ENCODE measurements at places on chromosomes 12 and 14.

GRCh38 chr14:69619012-69619411 lies 7.6 kb downstream of the SUSD6 start:
- no peak for DNase-seq

- no peak for DNase-seq
Observed at GRCh38 chr14:85239791-85240190, 290.2 kb upstream of the FLRT2 start.

- DNase-seq: peak; percentile 97
Observed at GRCh38 chr12:51368640-51369517, 22.3 kb downstream of the GALNT6 start.

DNA sequence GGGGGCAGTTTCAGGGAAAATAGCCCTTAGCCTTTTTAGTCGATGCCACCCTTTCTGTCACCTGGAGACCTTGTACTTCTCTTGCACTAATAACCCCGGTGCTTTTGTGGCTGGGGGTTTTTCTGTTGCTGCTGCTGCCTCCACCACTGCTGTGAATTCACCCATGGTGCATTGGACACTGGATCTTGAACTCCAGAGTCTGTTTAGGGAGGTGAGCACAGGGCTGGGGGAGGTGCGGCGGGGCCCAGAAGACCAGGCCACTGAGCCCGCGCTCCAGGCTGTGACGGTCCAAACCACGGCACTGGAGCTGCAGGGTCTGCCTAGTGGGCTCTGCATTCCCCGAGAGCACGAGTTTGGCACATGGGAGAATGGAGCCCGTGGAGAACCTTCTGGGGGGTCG lies 100.6 kb downstream of the NINJ2 start:
- DNase-seq: no peak

DNA sequence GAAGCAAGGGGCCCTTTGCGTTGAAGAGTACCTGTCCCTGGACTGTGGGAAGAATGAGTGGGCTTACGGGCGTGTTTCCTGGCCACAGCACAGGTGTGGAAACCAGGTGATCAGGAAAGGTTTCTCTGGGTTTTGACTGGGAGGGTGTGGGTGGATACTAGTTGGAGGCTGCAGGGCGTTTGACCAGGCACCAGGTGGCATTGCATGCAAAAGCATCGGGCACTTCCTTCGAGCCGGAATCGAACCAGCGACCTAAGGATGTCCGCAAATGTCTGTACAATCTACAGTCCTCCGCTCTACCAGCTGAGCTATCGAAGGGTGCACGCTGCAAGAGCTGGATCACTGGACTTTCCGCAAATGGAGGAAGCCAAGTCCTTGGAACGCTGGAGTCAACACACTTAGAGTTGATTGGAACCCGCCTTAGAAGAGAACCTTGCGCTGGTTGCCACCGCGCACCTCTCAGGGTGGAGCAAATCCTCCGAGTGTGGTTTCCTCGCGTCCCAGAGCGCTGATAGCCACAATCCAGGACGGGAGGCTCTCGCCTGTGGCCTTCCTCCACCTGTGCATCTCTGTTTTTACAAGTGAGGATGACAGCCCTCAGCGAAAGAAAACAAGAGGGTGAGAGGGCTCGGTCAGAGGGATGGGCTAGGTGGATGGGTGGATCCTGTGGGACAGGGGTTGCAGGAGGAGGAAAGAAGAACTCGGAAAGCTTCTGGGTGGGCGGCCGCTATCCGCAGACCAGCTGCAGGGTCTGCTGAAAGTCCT lies 21.2 kb upstream of the RNASE4 start:
- peak; percentile 80 for DNase-seq

DNA sequence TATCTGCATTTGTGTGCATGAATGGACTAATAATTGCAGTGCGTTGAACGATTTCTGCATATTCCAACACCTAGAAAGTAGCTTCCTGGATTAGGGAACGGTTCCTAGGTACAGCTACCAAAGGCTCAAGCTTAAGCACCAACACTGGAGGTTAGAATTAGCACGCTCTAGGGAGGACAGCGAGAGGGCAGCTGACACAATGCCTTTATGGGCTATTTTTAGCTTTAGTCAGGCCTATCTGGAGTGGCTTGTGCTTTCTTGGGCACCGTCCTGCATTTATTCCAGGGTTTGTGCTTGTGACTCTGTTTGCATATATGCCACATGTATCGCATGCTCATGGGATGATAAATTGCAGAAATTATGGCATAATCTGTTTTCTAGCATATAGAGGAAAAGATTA lies 13.7 kb downstream of the ETV6 start:
- no peak for DNase-seq

GRCh38 chr12:66516133-66516532 lies 162.7 kb downstream of the GRIP1 start:
- DNase-seq: no peak

GRCh38 chr14:102922490-102923200 lies at the start of gene AMN:
AMN (plus strand) TSS chr14:102922663; CDS start chr14:102922689, 26 bp downstream.
- DNase-seq: no peak

DNA sequence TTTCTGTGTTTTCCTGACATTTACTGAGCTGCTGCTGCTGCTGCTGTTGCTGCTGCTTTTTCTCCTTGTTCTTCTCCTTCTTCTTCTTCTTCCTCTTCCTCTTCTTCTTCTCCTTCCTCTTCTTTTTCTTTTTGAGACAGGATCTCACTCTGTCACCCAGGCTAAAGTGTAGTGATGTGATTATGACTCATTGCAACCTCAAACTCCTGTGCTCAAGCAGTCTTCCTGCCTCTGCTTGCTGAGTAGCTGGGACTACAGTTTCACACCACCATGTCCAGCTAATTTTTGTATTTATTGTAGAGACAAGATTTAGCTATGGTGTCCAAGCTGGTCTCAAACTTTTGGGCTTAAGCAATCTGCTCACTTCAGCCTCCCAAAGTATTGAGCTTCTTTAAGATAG lies 95.8 kb downstream of the TMTC3 start:
- no peak for DNase-seq

- DNase-seq: no peak
Observed at GRCh38 chr12:83042441-83043200, 355.9 kb downstream of the TMTC2 start.

- DNase-seq: no peak
Observed at GRCh38 chr12:47602325-47602724, 103.5 kb downstream of the RPAP3 start.

DNA sequence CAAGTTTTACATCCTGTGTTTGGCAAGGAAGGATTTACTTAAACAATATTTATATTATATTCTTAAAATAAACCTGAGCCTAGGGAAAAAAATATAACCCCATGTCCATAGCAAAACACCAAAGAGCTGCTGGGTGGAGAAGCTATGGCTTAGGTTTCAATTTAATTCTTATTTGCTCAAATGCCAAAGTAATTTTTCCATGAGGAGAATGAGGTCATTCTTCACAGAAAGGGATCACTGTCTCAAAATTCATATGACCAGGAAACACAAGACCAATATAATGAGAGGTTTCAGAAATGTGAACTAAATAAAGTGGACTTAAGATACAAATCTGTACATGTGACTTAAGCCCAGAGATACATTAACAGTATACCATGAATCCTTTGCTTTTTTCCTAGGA lies 195.0 kb downstream of the PHLDA1 start:
- DNase-seq: no peak

- DNase-seq: peak; percentile 10
Observed at GRCh38 chr12:91109148-91109564, 2.1 kb downstream of the LUM start.

- no peak for DNase-seq
Observed at GRCh38 chr12:101042211-101042610, 167.8 kb downstream of the SLC5A8 start.

- DNase-seq: no peak
Observed at GRCh38 chr14:58130116-58130782, 21.8 kb downstream of the ARMH4 start.

DNA sequence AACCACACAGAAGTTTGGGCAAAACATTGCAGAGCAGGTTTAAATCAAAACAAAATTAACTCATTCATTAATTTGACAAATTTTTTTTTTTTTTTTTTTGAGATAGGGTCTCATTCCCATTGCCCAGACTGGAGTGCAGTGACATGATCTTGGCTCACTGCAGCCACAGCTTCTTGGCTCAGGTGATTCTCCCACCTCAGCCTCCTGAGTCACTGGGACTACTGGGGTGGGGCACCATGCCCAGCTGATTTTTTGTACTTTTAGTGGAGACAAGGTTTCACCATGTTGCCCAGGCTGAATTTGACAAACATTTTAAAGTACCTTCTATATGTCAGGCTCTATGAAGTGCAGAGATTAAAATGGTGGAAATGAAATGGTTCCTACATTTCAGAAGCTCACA lies 257.1 kb upstream of the NPAS3 start:
- DNase-seq: no peak

DNA sequence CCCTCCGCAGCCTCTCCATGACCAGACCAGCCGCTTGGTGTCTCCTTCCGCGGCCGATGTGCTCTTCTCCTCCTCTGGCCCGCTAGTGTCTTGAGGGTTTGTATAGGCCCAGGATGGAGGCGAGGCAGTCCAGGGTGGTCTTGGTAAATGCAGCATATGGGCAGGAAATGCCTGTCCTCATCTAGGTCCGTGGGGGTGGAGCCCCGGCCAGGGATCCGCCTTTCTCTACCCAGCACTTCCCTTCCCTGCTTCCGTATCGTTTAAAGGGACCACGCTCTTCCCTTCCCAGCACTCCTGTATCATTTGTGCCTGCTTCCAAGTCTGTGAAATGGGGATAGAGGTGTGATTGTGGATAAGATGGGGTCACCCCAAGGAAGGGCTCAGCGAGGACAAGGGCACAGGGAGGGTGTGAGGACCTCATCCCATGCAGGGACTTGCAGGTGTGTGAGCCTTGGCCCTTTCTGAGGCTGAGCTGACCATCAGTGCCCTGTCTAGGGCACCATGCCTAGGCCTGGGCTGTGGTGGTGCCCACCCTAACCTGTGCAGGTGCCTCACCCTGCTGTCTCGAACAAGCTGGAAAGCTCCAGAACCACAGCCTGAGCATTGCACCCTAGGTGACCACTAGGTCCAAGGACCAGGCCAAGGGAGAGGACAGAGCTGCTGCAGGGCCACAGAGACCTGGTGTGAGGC lies 326.8 kb upstream of the RTL1 start:
- no peak for DNase-seq

GRCh38 chr14:62501021-62501750 lies 544.1 kb downstream of the KCNH5 start:
- no peak for DNase-seq

DNA sequence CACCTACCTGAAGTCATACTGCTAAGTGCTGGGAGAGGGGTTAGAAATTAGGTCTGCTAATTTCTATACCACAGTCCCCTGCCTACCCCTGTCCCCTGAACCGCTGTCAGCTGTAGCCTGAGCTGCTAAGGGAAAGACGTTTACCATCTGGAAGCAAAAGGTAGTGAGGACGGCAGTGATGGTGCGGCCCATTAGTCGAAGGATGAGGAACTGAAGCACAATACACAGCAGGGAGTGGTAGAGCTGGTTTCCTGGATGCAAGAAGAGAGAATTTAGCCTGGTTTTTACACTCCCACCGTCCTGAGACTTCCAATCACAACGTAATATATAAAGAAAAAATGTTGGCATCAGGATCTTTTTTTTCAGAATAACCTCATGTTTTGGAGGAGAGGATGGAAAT lies 11.8 kb downstream of the EMG1 start:
- no peak for DNase-seq

GRCh38 chr14:21267886-21268616 lies 1.2 kb downstream of the HNRNPC start:
- DNase-seq: no peak

DNA sequence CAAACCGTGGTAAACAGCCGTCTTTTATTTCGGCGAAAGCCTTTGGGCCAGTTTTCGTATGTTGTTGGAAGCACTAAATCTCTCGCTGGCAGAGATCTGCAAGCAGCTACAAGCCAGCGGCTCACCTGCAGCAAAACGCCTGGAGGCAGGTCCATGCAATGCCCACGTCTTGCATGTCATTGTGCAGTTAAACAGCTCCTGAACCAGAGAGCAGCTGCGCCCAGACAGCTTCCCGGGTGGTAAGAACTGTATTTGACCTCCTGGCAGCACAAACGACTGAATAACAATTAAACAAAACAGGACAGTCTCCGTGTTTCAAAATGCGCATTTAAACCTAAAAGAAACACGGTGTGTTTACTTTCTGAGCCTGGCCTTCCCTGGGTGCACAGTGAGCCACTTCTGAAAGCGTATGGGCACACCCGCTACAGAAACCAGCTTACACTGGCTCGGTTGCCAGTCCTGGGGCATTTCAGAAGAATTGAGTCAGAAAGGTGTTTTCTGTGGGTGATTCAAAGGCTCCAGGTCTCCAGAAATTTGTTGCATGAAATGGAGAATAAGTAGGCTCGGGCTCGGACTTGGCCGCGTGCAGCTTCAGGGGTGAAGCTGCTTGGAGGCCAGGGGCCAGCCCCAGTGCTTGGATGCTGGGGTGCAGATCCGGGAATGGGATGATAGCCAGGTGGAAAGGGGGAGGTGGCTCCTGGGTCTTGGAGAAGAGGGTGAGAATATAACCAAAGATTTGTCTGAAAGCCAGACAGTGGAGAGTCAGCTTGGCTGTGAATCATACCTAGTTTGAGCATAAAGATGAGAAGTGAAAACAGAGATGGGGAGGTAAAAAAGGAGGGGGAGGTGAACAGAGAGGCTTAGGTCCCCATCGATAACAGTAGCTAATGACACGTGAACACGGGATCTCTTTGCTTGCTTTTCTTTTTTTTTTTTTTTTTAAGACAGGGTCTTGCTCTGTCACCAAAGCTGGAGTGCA lies 24.9 kb upstream of the FZD10 start:
- no peak for DNase-seq

DNA sequence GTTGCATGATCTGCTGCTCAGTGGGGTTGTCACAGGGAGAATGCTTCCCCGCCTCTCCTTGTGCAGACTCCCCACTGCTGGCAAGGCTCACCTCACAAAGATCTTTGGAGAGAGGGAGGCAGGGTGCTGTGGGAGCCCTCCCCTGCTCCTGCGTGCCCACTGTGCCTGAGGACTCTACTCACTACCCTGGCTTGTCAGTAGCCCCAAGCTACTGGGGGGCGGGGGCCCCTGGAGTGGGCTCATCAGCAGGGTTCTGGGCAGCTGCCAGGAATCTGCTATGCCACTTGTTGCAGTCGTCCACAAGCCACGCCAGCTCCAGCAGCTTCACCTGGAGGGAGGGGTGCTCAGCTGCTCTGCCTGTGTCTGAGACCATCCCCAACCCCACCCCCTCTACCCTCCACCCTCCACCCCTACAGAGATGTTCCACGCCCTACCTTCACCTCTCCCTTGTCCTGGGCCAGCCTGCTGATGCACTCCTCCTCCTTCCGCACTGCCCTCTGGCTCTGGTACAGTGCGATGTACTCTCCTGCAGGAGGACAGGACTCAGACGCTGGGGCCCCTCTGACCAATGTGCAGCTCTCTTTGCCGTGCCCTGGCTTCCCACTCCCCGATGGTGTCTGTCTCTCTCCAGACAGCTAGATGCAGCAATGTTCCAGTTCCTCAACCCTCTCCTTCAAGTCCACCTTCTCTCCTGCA lies 14.2 kb upstream of the BLTP3B start:
- no peak for DNase-seq

DNA sequence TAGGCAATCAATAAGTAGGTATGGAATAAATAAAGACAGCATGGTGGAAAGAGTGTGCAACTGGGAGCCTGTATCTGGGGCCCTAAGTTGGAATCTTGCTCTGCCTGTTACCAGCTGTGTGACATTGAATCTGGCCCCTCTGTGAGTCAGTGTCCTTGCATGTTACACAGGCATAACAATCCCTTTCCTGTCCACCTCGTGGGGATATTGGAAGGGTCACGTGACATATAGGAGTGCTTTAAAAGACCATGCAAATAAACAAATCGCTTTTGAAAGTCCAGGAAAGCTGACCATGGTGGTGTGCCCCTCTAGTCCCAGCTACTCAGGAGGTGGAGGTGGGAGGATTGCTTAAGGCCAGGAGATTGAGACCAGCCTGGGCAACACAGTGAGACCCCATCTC lies 51.1 kb upstream of the VRK1 start:
- DNase-seq: no peak

- no peak for DNase-seq
Observed at GRCh38 chr12:76270657-76271358, 77.4 kb downstream of the BBS10 start.
